T1000 (cell line): ENCODE measurements at places on chromosomes 5 and 9.

DNA sequence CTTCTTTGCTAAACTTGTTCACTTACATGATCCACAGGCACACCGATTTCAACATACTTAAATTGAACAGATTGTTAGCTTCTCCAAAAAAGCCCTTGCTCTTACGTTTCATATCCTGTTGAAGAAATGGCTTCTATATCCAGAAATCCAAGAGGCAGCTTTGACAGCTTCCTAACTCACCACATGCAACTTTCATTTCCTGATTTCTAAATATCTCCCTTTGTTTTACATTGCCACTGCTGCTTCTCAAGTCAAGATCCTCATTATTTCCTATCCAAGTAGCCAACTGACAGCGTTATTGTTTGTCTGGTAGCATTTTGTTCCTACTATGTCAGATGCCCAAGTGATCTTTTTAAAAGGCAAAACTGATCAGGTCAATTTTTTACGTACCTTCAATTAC is 913.2 kb upstream of the TYRP1 start:
- DNase-seq = no peak

GRCh38 chr5:176639981-176640380 is 7.3 kb upstream of the TSPAN17 start:
- no peak for DNase-seq

GRCh38 chr5:76691467-76692273 is 24.3 kb upstream of the F2R start:
- DNase-seq = no peak

DNA sequence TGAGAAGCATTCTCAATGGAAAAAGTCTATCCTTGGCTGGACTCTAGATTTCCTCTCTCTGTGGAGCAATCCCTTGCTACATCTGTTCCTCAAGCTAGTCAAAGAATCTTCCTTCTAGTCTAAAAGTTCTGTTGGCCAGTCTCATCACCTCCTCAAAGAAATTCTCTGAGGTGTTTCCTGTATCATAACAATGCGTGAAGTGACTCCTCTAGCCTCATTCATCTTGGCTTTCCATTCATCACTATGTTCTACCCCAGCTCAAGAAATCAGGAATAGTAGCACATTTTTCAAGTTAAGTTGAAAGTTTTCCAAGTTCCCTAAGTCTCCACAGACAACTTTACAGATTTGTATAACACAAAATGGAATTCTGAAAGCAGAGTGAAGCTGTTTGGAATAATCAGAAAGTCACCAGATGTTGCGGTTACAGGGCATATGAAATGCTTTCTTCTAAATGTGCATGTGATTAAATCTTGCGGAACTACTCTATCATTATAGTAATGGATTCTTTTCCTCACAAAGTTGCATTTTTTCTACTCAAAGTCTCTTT is 176.6 kb upstream of the FREM1 start:
- DNase-seq = no peak

DNA sequence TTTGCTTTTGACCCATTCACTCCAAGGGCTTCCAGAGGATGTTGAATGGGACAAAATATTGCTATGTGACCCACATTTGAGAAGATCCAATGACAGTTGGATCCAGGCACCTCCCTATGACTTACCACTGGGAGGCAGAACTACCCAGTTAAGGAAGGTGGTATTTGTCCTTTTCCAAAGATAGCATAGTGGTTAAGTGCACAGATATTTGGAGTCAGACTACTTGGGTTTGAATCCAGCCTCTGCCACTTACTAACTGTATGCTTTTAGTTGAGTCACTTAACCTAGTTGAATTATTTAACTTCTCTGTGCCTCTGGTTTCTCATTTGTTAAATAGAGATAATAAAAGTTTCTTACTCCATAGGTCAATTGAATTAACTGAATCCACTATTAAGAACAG is 74.5 kb upstream of the PALM2AKAP2 start:
- no peak for DNase-seq

- DNase-seq = no peak
These were observed 96.7 kb downstream of the SAXO1 start for GRCh38 chr9:18936094-18936871.

DNA sequence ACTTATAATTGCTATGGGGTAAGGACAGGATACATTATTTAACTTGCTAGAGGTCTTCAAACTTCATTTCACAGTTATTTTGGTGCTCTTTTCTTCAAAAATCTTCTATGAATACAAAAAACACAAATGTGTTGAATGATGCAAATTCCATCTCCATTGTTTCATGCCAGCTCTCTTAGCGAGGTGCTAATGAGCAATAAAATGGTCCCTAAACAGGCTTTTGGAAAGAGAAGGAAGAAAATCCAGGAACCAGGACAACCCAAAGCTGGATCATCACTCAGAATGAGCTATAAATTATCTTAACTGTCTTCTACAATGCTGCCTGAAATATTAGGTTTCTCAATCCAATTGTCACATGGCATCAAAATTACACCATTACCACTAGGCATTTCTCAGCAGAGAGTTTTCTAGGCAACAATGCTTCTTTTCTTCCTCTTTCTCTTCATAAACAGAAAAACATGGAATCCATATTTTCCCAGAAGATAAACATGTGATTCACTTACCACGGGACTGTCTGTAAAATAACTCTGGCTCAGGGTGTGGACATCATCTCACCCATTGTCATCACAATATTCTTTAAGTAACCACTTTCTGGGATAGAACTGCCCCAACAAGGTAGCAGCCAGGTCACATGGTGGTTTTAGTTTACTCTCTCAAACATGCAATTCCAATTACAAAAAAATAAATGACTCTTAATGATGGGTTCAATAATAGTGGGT is 249.4 kb downstream of the NPR3 start:
- no peak for DNase-seq
